A172 (cell line): ENCODE measurements at places on chromosomes 13 and 19. TPM values are rescaled to one million over a fixed set of nuclear protein-coding genes. Genes with fewer than 3 reads are reported as not detected.

ZNF578 gene
- total RNA-seq = not detected in 2 replicates

IL12RB1 gene
- total RNA-seq = 0.93 TPM in 1 of 2 replicates, not detected in the other

- DNase-seq = no peak
Measured at GRCh38 chr19:33823341-33823740, 26.7 kb downstream of the KCTD15 start.

PAF1 gene
- total RNA-seq = 55.3 and 69.9 TPM in 2 replicates

GRCh38 chr19:37309834-37310575 lies 60.9 kb upstream of the ZNF527 start:
- no peak for DNase-seq

GRCh38 chr13:85799097-85799582 lies at the start of gene SLITRK6:
SLITRK6 (minus strand) TSS chr13:85799419; CDS start chr13:85796508, 2,911 bp downstream.
- peak; percentile 73 for DNase-seq

- DNase-seq = no peak
Measured at GRCh38 chr13:108451121-108451520, 178.3 kb upstream of the MYO16 start.

DNA sequence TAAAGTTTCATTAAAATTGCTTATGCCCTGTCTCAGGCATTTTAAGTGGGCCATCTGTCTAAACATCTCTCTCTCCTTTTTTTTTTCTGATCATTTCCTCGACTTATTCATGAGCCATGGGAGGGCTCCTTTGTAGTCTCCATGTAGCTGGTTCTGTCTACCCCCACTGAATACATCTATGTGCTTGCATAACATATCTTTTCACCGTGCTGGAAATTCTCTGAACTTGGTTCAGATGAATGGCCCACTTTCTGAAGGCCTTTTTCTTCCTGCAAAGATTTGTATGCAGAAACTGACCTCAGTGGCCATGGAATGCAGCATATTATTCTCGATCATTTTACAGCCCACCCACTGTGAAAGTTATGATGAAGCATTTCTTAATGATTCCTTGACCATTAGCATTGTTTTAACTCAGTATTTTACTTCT lies 225.3 kb downstream of the GGACT start:
- peak; percentile 12 for DNase-seq

GRCh38 chr13:26026211-26026610 lies 25.6 kb downstream of the SHISA2 start:
- DNase-seq = no peak

ZNF266 gene
- 15.4 and 22.0 TPM in 2 replicates for total RNA-seq

GRCh38 chr19:32287811-32288227 lies 57.6 kb upstream of the ZNF507 start:
- peak; percentile 33 for DNase-seq

ZNF560 gene
- total RNA-seq = not detected in 2 replicates

CYP2A6 gene
- not detected in 2 replicates for total RNA-seq

GRCh38 chr13:113742000-113742441 lies 17.0 kb upstream of the TMEM255B start:
- peak; percentile 72 for DNase-seq

CDC42EP5 gene
- total RNA-seq = 17.2 and 19.1 TPM in 2 replicates

ONECUT3 gene
- total RNA-seq = not detected in 2 replicates

DNA sequence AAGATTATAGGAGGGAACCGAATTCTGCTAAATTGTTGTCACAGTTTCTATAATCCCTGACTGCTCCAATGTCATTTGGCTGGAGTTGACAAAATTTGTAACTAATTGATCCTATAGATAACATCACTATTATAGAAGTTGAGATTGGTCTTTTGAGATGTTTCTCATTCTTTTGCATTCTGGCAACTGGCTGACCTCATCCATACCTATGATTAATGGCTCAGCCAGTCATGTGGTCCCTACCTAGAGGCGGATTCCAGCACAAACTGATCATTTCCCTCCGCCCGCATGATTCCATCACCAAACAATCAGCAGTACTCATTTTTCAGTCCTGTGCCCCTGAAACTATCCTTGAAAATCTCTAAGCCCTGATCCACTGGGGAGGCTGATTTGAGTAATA lies 4.2 kb downstream of the PSG2 start:
- peak; percentile 85 for DNase-seq

DNA sequence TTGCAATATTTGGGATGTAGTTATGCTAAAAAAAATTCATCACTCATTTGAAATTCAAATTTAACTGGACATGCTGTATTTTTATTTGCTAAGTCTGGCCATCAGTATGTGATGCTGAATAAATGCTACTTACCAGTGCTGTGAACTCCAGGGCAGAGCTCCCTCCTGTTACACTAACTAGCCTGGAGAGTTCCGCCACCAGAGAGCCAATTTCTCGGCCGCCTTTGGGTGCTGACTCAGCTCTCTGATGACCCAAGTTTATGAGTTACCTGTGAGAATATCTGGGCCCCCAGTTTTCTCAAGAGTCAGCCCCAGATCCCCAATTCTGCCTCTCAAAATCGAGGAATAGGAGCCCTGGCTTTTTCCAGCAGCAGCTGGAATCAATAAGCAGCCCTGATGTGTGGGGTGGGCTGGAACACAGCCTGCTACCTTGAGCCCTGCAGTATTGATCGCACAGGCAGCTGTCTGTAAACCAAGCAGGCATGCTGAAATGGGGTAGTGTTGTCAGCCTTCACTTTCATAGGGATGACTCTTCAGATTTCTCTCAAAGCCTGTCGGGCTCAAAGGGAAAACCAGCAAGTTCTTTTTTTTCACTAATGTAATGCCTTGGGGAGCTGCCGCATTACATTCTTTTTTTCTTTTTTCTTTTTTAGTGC lies 113.7 kb downstream of the DNAJC15 start:
- no peak for DNase-seq

PABPC3 gene
- not detected in 2 replicates for total RNA-seq

DNA sequence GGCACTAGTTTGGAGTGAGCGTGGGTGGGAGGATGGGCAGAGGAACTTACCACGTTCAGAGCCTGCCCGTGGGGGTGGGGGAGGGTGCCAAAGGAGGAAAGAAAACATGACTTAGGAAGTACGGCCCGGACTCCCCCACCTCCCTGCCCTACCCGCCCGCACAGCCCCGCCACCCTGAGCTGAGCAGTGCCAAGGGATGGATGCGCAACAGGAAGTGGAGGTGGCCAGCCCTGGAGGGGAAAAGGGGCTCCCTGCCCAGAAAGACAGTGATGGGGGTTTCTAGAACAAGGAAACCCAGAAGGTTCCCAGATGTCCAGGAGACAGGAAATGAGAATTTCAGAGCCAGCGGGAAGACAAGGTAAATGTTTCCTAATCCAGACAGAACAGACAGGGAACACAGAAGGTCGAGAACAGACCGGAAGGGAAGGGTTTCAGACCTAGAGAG lies 6.3 kb downstream of the TEAD2 start:
- no peak for DNase-seq

GRCh38 chr19:45822716-45823115 lies 7.6 kb upstream of the RSPH6A start:
- DNase-seq = no peak

PSG11 gene
- total RNA-seq = 0.17 and 0.29 TPM in 2 replicates

NBEA gene
- total RNA-seq = 2.0 and 2.5 TPM in 2 replicates

CEACAM8 gene
- not detected in 2 replicates for total RNA-seq

DNA sequence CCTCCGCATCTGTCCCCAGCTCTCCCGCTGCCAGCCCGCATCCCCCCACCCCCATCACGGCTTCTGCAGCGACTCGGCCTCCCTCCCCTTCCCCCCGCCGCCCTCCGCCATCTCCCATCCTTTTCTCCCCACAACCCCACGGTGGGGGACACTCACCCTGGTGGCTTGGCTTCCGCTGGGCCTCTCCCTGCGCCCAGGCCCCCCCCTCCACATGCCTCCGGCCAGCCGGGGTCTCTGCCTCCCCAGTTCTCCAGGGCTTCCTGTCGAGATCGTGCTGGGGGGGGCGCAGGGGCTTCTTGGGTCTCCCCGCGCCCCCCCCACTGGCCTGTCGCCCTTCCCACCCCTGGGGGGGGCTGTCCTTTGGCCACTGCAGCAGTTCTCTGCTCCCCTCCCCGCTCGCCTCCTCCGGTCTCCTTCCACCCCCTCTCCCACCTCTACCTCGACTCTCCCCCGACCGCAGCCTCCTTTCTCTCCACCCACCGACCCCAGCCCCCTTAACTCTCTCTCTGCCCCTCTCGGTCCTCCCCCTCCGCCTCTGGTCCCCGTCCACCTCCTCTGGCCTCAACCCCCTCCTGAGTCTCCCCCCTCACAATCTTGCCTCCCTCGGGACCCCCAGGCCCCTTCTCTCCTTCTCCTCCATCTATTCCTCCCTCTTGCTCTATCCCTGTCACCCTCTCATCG lies 17.1 kb downstream of the LRRC4B start:
- no peak for DNase-seq

UQCRFS1 gene
- 75.3 and 88.6 TPM in 2 replicates for total RNA-seq

- DNase-seq = no peak
Measured at GRCh38 chr19:27865927-27866777, 1346.8 kb downstream of the UQCRFS1 start.

DNA sequence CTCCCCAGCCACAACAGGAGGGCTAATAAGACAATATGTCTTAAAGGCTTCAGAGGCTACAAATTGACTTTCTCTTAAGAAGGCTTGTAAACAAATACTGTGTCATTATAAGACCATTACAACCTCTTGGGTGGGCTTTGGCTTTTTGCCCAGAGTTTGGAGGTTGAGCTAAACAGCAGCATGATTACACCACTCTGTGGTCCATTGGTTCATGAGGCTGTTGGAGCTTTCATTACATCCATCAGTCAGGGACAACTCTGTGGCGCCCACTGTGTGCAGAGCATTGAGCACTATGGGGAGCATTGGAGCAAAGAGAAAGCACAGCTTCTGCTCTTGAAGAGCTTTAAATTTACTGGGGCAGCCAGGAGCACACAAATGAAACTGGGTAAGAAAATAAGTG lies 75.9 kb downstream of the TNFSF11 start:
- no peak for DNase-seq

LPAR6 gene
- 6.0 and 6.5 TPM in 2 replicates for total RNA-seq

GRCh38 chr13:46665633-46666482 lies 112.9 kb downstream of the LRCH1 start:
- no peak for DNase-seq

DNA sequence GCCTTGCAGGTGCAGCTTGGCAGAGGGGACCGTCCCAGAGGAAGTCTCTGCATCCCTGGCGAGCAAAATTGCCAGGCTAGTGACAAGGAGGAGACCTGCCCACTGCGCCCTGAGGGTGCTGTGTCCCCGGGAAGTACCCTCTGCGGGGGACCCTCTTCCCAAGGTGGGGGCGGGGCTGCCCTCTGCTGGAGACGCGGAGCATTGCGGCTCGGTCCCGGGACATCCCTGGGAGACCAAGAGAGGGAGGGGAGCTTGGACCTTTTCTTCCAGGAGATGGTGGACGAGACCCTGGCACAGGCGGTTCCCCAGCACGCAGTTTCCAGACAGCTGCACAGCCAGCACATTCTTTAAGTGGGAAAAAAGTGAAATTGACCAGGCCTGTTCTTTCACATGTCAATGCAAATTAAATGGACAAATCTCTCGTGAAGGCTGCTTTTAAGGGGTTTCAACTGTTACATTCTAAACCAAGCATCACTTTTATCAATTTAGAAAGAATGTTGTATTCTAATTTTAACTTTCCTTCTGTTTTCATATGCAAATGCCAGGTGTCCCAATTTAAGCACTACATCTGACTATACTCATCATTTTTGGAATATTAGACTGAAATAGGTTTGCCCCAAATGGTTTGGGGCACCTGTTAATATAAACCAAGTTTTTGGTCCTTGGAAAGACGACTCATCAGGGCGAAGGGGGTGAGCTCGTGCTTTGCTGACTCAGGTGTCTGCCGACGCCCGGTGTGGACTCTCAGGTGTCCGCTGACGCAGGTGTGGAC lies 60.7 kb downstream of the MCF2L start:
- DNase-seq = peak; percentile 22

GRCh38 chr19:3176715-3177501 lies 1.7 kb upstream of the S1PR4 start:
- peak; percentile 95 for DNase-seq

PCDH20 gene
- total RNA-seq = not detected in 2 replicates

GRCh38 chr13:95641291-95642027 lies 3.0 kb downstream of the DZIP1 start:
- no peak for DNase-seq

DNA sequence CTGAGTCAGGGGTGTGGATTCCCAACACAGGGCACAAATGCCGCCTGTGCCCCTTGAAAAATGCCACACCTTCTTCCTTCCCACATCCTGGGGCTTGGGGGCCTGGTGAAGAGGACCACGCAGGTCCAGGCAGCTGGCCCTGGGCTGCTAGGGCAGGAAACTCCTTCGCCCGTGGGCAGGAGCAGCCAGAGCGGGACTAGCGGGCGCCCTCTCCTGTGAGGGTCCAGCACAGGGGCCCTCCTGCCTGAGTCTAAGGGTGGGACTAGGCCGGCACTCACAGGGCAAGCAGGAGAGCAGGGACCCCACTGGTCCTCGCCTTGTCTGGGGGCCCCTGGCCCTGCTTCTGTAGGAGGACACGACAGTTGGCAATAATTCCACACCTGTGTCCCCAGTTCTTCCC lies 7.5 kb upstream of the CEBPA start:
- DNase-seq = no peak

ITM2B gene
- total RNA-seq = 147 and 160 TPM in 2 replicates

TGDS gene
- total RNA-seq = 15.1 and 23.8 TPM in 2 replicates

- DNase-seq = peak; percentile 14
Measured at GRCh38 chr13:23790577-23791170, 98.5 kb downstream of the MIPEP start.

- no peak for DNase-seq
Measured at GRCh38 chr13:73961181-73961580, 173.0 kb downstream of the KLF12 start.

TGFBR3L gene
- total RNA-seq = 0.34 TPM in 1 of 2 replicates, not detected in the other

DNA sequence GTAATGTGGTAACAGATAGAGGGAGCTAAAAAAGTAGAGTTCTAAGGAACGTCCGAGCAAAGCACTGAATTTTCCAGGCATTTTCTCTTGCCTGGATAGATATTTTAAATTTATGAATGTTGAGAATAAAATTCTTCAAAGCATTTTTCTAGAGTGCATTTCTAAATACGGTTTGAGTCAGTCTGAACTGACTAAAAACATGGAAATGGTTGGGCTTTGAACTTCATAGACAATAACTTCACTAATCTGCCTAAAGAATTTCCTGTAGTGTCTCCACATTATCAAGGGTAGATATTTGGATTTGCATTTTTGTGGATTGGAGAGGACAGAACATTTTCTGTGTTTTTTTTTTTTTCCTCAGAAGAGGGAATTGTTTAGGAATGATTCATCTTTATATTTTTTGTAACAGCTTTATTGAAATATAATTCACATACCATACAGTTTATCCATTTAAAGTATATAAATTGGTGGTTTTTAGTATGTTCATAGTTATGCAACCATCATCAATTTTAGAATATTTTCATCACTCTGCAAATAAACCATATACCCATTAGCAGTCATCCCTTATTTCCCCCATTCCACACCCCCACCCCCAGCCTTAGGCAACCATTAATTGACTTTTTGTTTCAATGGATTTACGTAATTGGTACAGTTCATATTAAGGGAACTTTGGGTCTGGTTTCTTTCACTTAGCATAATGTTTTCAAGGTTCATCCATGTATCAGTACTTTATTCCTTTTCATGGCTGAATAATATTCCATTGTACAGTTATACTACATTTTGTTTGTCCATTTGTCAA lies 20.7 kb downstream of the GARRE1 start:
- DNase-seq = peak; percentile 63
